ENCODE measurements at places on chromosomes 12 and 14. TPM values are rescaled to one million over a fixed set of nuclear protein-coding genes. Genes with fewer than 3 reads are reported as not detected.

UNC79 gene
- total RNA-seq: 2.8 TPM

C12orf50 gene
- total RNA-seq: 0.17 TPM

SLC4A8 gene
- 18.0 TPM for total RNA-seq

- peak; percentile 17 for DNase-seq
- peaks cover 12% of the 10 kb centered on the region for H3K36me3 ChIP-seq
- H3K4me1 ChIP-seq: peaks cover 5% of the 10 kb centered on the region
- peaks cover 2% of the 10 kb centered on the region for H3K27me3 ChIP-seq
- H3K27ac ChIP-seq: no peak overlapping the region
- H3K4me3 ChIP-seq: no peak overlapping the region
These were observed 2.7 kb downstream of the JDP2 start for GRCh38 chr14:75430526-75430925.

DNA sequence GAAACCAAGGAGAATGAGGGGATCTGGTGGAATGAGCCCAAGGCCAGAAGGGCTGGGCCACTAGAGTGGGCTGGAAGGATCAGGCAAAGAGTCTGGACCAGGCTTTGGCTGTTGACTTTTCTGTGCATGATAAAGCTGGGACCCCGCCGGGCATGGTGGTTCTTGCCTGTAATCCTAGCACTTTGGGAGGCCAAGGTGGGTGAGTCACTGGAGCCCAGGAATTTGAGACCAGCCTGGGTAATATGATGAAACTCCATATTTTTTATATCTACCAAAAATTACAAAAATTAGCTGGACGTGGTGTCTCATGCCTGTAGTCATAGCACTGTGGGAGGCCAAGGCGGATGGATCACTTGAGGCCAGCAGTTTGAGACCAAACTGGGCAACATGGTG lies 393 bp upstream of the KLHL33 start:
- no peak overlapping the region for H3K4me3 ChIP-seq
- no peaks in the 10 kb centered on the region for H3K27me3 ChIP-seq
- no peaks in the 10 kb centered on the region for H3K36me3 ChIP-seq

DNA sequence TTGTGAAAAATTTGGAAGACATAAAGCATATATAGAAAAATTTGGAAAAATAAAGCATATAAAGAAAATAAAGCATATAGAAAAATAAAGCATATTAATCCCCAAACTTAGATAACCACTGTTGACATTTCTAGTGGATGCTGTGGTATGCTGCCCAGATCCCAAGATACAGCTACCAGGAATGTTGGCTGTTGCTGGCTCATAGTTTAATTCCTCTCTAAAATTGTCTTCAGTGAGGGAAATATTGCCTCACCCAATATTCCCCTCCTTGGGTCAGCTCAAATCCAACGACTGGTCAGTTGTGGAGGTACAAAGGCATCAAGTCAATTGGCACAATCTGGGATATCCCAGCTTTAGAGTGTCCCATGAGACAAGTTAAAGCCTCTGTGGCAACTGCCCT lies 10.1 kb upstream of the KICS2 start:
- peaks cover 8% of the 10 kb centered on the region for H3K36me3 ChIP-seq
- H3K4me1 ChIP-seq: peaks cover 2% of the 10 kb centered on the region
- DNase-seq: no peak
- no peak overlapping the region for H3K4me3 ChIP-seq

DNA sequence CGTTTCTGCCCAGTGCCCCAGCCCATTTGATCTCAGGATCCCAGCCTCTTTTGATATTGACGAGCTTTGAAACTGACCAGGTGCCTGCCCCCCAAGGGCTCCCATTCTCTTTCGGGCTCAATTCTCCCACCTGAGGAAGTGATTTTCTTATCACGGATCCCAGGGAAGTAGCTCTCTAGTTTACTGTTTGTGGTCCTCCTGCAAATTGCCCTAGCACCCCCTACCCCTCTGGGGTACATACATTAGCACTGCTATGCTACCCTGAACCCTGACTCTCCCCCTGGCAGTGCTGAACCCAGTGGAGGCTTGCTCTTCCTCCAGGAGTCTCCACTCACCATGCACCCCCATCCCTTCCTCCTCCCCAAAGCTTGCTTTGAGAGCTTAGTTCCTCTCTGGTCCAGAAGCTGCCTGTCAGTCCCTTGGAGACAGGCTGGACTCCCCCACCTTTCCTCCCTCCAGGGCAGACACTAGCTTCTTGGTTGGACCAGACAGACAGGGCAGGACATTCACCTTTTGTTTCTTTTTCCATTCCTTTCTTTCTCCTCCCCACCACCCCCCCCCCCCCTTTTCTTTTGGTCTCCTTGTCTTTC lies 4.4 kb upstream of the TBX3 start:
- DNase-seq: peak; percentile 47
- H3K36me3 ChIP-seq: no peaks in the 10 kb centered on the region
- H3K4me1 ChIP-seq: no peaks in the 10 kb centered on the region

DNA sequence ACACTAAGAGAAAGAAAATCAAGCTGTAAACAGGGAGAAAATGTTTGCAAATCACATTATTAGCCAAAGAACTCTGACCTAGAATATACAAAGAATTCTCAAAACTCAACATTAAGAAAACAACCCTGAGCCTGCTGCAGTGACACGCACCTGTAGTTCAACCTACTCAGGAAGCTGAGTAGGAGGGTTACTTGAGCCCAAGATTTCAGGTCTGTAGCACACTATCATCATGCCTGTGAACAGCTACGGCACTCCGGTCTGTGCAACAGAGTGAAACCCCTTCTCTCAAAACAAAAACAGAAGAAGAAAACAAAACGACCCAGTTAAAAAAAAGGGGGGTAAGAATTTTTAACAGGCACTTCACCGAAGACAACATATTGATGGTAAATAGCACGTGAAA lies 20.8 kb downstream of the SAV1 start:
- peaks cover 20% of the 10 kb centered on the region for H3K36me3 ChIP-seq
- H3K27me3 ChIP-seq: no peaks in the 10 kb centered on the region
- no peak overlapping the region for H3K27ac ChIP-seq
- DNase-seq: no peak
- H3K4me1 ChIP-seq: no peaks in the 10 kb centered on the region

GRCh38 chr12:20260851-20261250 lies 107.5 kb upstream of the PDE3A start:
- no peak overlapping the region for H3K4me3 ChIP-seq
- H3K27me3 ChIP-seq: no peaks in the 10 kb centered on the region
- H3K36me3 ChIP-seq: no peaks in the 10 kb centered on the region
- H3K27ac ChIP-seq: no peak overlapping the region
- no peak for DNase-seq

- no peak overlapping the region for H3K4me3 ChIP-seq
- peaks cover under 1% of the 10 kb centered on the region for H3K4me1 ChIP-seq
- DNase-seq: no peak
- no peak overlapping the region for H3K27ac ChIP-seq
These were observed 10.4 kb downstream of the G2E3 start for GRCh38 chr14:30569216-30569902.

- H3K4me3 ChIP-seq: no peak overlapping the region
- H3K36me3 ChIP-seq: no peaks in the 10 kb centered on the region
- no peaks in the 10 kb centered on the region for H3K27me3 ChIP-seq
- H3K4me1 ChIP-seq: no peaks in the 10 kb centered on the region
- DNase-seq: no peak
These were observed 9.4 kb upstream of the FLRT2 start for GRCh38 chr14:85520581-85520980.

DNA sequence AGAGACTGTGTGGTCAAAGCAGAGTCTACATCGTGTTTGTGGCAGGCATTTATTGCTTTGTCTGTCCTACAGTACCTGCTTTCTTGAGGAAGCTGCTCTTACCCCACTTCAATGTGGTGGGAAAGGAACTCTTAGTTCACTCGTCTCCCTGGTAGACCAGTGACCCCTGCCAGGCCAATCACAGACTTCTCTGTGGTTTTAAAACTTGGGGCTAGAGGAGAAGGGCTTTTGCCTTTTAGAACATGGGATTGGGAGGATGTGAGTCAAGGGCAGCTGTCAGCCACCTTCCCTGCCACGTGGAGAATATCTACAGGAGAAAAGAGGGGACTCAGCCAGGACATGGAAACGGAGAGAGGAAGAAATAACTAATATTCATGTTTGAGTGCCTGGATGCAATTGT lies 36.8 kb upstream of the TMED10 start:
- H3K36me3 ChIP-seq: no peaks in the 10 kb centered on the region
- no peaks in the 10 kb centered on the region for H3K27me3 ChIP-seq
- no peak overlapping the region for H3K27ac ChIP-seq
- DNase-seq: no peak
- H3K4me1 ChIP-seq: no peaks in the 10 kb centered on the region
- no peak overlapping the region for H3K4me3 ChIP-seq

DNA sequence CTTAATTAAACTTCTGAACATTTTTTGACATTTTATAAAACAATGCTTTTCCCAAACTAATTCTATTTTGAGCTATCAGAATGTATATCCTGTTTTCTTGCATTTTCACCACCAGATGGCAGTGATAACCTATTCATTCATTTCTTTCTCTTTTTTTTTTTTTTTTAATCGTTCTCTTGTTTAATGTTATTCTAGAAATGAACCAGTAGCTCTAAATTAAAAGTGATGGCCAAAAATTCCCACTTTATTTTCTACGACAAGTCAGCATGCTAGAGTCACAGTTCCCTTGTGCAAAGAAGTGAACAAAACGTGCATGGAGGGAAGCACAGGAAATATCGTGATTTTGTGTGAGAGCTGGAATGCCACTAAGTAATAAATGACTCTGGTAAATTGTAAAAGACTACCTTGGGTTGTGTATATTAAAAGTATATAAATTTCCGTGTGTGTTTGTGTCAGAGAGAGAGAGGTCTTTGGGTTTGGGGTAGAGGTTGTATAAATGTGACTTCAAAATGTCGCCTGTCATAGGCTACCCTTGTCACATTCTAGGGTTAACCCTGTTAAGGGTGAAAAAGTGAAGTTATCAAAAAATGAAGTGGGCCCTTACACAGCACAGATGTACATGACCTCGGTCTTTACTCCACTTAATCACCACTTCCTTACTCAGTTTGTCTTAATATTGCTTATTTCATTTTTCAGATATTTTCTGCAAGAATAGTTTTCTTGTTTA lies 40.4 kb upstream of the LDHB start:
- no peaks in the 10 kb centered on the region for H3K27me3 ChIP-seq
- no peak overlapping the region for H3K27ac ChIP-seq
- DNase-seq: no peak
- no peaks in the 10 kb centered on the region for H3K4me1 ChIP-seq

DNA sequence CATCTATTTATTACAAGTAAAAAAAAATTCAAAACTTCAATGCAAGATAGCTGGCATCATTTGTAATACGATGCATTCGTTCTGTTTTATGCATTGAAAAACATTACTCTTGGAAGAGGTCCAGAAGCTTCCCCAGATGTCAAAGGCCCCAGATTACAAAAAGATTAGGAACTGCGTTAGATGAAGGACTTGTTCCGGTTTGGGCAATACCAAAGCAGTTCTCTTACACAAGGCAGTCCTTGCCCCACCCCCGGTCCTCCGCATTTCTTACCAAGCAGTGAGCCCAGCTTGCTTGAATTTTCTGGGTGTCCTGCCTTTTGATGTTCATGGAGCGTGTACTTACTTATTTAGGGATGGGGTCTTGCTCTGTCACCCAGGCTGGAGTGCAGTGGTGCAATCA lies 4.8 kb upstream of the HVCN1 start:
- DNase-seq: no peak
- no peak overlapping the region for H3K27ac ChIP-seq
- H3K36me3 ChIP-seq: no peaks in the 10 kb centered on the region
- no peaks in the 10 kb centered on the region for H3K4me1 ChIP-seq
- no peak overlapping the region for H3K4me3 ChIP-seq

DNA sequence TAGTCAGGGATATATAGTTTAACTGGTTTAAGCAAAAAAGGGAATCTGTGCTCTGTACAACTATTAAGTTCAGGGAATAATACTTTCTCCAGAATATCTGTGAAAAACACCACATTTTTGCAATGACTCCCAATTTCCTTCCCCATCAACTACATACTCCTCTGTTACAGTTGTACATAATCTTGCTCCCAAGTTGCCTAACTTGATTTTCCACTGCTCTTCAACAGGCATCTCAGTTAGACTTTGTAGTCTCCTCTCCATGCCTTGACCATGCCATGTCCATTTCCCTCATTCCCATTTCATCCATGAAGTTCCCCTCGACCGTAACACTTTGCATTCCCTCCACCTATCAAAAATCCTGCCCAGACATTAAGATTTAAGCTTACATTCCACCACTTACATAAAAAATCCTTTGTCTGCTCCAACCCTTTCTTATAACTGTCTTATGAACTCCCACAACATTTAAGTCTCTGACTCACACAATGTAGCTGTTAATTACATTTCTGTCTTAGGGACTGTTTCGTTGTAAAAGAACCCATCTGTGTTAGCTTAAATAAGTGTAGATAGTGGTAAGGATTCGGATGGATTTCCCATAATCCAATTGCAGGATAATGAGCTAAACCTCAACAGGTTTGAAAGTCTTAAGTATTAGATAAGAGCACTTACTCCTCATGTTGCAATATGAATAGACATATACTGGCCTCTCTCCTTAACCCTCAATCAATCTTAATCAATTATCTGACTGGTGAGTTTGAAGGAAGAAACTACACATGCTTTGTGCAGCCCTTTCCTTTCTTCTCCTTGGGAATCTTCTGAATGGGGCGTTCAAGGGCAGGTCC lies 156.5 kb downstream of the PAWR start:
- no peak for DNase-seq
- H3K27me3 ChIP-seq: no peaks in the 10 kb centered on the region
- peaks cover 6% of the 10 kb centered on the region for H3K36me3 ChIP-seq
- H3K4me1 ChIP-seq: peaks cover 5% of the 10 kb centered on the region
- no peak overlapping the region for H3K4me3 ChIP-seq

- no peaks in the 10 kb centered on the region for H3K36me3 ChIP-seq
- no peak for DNase-seq
- no peaks in the 10 kb centered on the region for H3K27me3 ChIP-seq
- no peak overlapping the region for H3K4me3 ChIP-seq
- H3K27ac ChIP-seq: no peak overlapping the region
These were observed 318.5 kb downstream of the ALG10 start for GRCh38 chr12:34340534-34341361.

DNA sequence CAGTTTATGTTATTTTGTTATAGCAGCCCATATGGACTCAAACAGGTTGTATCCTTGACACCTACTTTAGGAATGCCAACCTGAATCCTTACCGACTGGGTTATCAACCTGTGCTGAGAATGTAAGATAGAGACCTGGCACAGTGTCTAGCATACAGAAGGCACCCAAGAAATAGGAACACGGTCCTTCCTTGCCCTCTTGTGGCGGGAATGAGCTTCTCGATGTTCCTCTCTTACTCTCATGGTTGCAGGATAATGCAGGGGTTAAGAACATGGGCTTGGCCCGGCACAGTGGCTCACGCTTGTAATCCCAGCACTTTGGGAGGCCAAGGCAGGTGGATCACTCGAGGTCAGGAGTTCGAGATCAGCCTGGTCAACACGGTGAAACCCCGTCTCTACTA lies 6.5 kb downstream of the C12orf43 start:
- H3K27ac ChIP-seq: no peak overlapping the region
- no peak overlapping the region for H3K4me3 ChIP-seq
- H3K4me1 ChIP-seq: no peaks in the 10 kb centered on the region
- DNase-seq: peak; percentile 74

- H3K4me1 ChIP-seq: no peaks in the 10 kb centered on the region
- H3K36me3 ChIP-seq: peaks cover 39% of the 10 kb centered on the region
- H3K4me3 ChIP-seq: no peak overlapping the region
- H3K27me3 ChIP-seq: no peaks in the 10 kb centered on the region
- H3K27ac ChIP-seq: no peak overlapping the region
- DNase-seq: no peak
These were observed 28.6 kb upstream of the KLRB1 start for GRCh38 chr12:9636150-9636850.

GRCh38 chr12:57621497-57622292 lies 10.5 kb downstream of the ARHGEF25 start:
- H3K27ac ChIP-seq: no peak overlapping the region
- no peaks in the 10 kb centered on the region for H3K4me1 ChIP-seq
- peak; percentile 76 for DNase-seq
- peaks cover 93% of the 10 kb centered on the region for H3K27me3 ChIP-seq
- no peaks in the 10 kb centered on the region for H3K36me3 ChIP-seq
